ENCODE measurements at places on chromosomes 1 and 21.

DNA sequence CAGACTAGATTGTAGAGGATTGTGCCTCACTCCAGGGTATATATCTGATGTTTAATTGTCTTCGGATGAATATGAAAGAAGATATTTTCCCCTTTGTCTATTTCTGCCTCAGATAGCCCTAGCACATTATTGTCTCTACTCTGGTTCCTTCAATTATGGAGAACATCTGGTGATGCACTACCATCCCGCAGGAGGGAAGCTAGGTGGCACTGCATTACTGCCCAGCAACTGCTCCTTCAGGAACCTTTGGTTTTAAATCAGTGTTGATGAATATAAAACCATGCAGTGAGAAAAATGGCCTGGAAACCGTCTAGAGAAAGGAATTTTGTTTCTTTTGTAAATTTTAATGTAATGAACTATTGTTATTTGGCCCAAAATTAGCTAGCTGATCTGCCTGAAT is 68.5 kb downstream of the GPR88 start:
- no peak for DNase-seq

- DNase-seq = no peak
Observed at GRCh38 chr1:150970808-150971582, 3.6 kb downstream of the CERS2 start.

- DNase-seq = no peak
Observed at GRCh38 chr1:156503698-156504437, 3.3 kb upstream of the MEF2D start.

- no peak for DNase-seq
Observed at GRCh38 chr1:119883826-119884225, 12.5 kb downstream of the ADAM30 start.

- DNase-seq = no peak
Observed at GRCh38 chr1:187390215-187390818, 561.6 kb downstream of the PLA2G4A start.
